ENCODE measurements at places on chromosomes 2 and 18.

- no peak for DNase-seq
Observed at GRCh38 chr18:57116598-57117132, 30.2 kb upstream of the BOD1L2 start.

GRCh38 chr2:8922431-8922830 is 81.1 kb downstream of the MBOAT2 start:
- no peak for DNase-seq

- no peak for DNase-seq
Observed at GRCh38 chr2:180705122-180705521, 275.3 kb upstream of the UBE2E3 start.

DNA sequence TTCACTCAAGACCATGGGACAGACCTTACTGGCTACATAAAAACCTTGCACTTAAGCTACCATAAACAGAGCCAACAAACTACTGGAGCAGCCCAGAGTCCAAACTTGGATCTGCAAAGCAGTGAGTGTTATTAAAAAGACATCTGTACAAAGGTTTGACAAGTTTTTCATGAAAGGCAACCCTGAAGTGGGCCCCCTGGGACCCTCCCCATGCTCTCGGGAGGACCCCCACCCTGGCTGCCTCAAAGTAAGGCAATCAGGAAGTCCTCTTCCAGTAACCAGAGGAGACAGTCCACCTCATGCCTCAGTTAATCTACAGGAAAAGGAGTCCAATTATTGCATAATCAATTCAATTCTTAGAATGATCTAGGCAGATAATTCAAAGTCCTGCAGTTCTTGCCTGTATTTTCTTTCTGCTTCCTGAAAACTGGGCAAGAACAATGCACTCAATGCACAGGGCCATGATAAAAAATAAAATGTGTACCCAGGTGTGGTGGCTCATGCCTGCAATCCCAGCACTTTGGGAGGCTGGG is 69.7 kb downstream of the TBC1D8 start:
- DNase-seq = no peak

DNA sequence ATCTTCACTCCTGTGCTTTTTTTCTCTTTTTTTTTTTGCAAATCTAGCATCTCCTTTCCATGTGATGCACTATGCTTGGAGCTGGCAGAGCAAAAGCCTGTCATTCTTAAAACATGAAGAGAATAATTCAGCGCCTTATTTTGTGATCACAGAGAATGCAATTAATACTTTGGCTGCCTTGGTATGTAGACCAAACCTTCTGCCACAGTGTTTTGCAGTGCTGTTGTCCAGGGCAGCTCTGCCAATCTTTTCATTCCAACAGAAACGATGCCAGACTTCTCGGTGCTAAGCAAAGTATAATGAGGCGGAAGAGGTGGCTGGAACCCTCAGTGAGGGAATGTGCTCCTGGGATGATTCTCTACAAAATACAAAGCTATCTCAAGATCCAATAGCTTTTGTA is 25.6 kb downstream of the BCL2 start:
- no peak for DNase-seq

- peak; percentile 88 for DNase-seq
Observed at GRCh38 chr2:113248997-113249770, 29.5 kb downstream of the PAX8 start.

GRCh38 chr2:74632939-74633312 is 15.2 kb downstream of the M1AP start:
- DNase-seq = no peak
